ENCODE measurements at places on chromosomes 5 and 9.

DNA sequence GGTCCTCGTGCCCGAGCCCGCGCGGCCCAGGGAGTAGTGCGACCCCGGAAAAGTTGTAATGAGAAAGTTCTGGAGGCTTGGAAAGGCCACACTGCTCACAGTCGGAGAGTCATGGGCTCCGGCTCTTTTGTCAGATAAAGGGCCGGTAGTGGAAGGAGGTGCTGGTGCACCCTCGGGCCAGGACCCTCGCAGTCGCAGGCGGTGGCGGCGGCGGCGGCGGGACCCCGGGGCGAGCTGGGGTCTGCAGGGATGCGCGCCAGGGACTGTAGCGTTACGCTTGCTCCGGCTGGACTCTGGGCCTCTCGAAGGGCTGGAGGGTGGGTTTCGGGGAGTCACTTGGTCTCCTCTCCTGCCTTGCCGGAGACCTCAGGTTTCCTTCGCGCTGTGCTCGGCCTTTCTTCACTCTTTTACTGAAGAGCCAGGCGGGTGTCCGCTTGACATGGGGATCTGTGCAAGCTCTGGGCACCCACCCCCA, 1.5 kb downstream of the RORB start:
- peak overlapping the region; percentile 62 for H3K4me3 ChIP-seq
- no peak for DNase-seq
- no peaks in the 10 kb centered on the region for H3K36me3 ChIP-seq
- H3K27ac ChIP-seq: no peak overlapping the region

- no peak overlapping the region for H3K4me3 ChIP-seq
- H3K4me1 ChIP-seq: no peaks in the 10 kb centered on the region
- H3K36me3 ChIP-seq: no peaks in the 10 kb centered on the region
- H3K27me3 ChIP-seq: no peaks in the 10 kb centered on the region
Measured at GRCh38 chr5:110512266-110512665, 214.2 kb downstream of the TMEM232 start.

DNA sequence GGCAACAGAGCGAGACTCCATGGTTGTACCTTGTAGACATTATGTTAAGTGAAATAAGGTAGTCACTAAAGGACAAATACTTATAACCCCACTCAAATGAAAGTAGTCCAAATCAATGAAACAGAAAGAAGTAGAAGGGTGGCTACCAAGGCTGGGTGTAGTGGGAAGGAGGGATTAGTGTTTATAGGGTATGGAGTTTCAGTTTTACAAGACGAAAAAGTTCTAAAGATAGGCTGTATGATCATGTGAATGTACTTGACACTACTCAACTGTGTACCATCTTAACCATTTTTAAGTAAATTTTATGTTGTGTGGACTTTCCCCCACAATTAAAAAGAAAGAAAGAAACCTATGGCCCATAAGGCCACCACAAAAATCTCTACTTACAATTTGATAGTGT, 32.2 kb downstream of the ALDH7A1 start:
- H3K4me3 ChIP-seq: no peak overlapping the region
- H3K27ac ChIP-seq: peak overlapping the region; percentile 49
- no peaks in the 10 kb centered on the region for H3K4me1 ChIP-seq
- DNase-seq: no peak
- no peaks in the 10 kb centered on the region for H3K27me3 ChIP-seq

DNA sequence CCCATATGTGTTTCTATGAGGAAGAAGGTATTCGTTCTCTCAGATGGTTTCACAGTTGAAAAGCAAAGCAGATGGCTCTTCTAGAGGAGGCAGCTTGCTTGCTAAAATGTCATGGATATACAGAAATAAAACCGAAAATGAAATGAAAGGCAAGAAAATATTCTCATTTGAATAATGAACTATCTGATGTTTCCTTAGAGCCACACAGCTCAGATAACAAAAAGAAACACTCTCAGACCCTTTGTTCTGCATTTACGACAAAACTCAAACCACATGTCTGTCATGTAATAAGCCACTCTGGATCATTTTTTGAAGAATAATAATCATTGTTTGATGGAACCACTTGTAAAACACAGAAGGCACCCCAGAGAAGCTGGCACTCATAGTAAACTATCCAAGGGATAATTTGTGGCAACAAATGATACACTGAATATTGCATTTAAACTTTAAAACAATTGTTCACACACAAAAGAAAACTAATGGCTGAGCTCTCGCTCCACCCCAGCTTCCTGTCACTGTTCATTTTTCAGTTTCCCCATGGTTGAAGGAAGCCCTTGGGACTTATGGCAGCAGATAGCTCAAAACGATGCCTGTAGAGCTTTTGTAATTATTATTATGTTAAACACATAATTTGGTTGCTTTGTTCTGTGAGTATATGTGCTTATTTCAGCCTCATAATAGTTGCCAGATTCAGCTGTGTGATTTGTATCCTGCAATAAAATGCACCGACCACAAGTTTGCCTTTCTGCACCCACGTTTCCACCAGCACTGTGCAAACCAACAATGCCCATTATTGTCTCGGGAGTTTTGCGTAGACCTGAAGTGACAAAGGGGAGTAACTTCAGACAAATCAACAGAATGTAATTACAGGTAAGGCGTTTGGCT, 256.0 kb downstream of the TMEM167A start:
- peaks cover 12% of the 10 kb centered on the region for H3K4me1 ChIP-seq
- H3K36me3 ChIP-seq: no peaks in the 10 kb centered on the region
- peak overlapping the region; percentile 53 for H3K27ac ChIP-seq
- H3K27me3 ChIP-seq: no peaks in the 10 kb centered on the region
- DNase-seq: no peak

- peak; percentile 55 for DNase-seq
- peak overlapping the region; percentile 65 for H3K4me3 ChIP-seq
- H3K36me3 ChIP-seq: peaks cover 24% of the 10 kb centered on the region
Measured at GRCh38 chr5:141557681-141558136, 61.1 kb downstream of the DIAPH1 start.

DNA sequence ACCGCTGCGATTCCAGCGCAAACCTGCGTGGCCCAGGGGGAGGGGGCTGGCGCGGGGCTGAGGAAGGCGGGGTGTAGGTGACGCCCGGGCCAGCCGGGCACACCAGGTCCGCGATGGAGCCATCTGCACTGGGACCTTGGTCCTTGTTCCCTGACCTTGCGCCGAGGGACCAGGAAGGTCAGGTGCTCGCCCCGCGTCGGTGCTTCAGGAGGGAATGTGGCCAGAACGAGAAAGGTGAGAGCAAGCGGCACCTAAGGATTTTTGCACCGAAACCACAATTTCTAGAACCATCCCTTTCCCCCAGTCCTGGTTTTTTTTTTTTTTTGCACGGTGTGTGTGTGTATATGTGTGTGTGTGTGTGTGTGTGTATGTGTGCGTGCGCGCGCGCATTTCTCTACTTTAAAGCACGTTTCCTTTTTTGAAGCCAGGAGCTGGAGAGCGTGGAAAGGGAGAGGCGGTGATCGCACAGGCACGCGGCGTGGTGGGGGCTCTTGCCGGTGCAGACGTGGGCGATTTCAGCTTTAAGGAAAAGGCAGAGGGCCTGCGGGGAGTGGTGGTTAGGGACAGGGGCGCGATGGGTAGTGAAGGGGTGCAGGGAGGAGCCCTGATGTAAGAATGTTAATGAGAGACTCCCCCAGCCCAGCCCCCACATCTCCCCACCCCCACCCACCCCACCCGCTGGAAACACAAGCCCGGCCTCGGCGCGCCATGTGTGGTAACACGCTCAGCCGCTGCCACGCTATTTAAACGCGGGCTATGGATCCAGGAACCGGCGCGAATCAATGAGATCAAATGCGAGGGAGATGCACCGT, at the start of gene NPR3:
TSS of gene NPR3 (plus strand) at position 772 of the 812 bp plus-strand sequence. CDS start 456 bp downstream, outside the sequence.
- DNase-seq: peak; percentile 27
- H3K4me1 ChIP-seq: peaks cover 22% of the 10 kb centered on the region
- peaks cover 84% of the 10 kb centered on the region for H3K27me3 ChIP-seq
- no peaks in the 10 kb centered on the region for H3K36me3 ChIP-seq
- H3K4me3 ChIP-seq: peak within 1 kb of the TSS; percentile 67

- peaks cover 38% of the 10 kb centered on the region for H3K27me3 ChIP-seq
- DNase-seq: peak; percentile 64
Measured at GRCh38 chr9:89604729-89605464, at the start of gene GADD45G. GADD45G (plus strand) TSS chr9:89605012; CDS start chr9:89605122, 110 bp downstream.

DNA sequence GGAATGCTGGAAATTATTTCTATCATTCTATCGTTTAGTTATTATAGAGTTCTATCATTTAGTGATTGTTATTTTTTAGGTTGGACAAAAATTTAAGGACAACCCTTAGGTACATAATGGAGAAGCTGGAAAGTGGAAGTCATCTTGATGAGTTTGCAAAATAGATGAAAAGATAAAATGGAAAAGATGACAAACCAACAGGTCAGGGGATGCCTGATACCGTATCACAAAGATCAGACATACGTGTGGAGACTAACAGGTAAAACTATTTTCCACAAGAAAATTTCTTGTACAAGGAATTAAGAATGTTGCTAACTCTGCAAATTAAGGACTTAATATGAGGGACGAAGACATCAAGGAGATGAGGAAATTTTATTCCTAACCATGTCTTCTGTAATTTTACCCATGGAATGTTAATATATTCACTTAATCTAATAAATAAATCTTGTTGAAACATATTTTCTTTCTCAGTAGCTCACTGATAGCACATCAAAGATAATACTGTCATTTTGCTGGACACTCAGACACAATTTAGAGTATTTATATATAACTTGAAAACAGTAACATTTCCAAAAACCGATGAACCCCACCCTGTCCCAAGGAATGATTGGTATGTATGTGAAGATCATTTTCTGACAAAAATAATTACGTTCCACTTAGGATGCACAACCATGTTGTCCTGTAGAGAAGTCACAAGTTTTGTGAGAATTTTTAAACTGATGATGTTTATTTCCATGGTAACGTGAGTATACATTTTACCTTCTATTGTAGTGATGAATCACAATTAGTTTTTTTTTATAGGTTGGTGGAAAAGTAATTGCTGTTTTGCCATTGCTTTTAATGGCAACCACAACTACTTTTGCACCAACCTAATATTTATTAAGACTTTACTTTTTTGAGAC, 2.6 kb downstream of the LURAP1L start:
- peak overlapping the region; percentile 13 for H3K27ac ChIP-seq
- DNase-seq: no peak
- peaks cover 8% of the 10 kb centered on the region for H3K4me1 ChIP-seq
- H3K27me3 ChIP-seq: no peaks in the 10 kb centered on the region

DNA sequence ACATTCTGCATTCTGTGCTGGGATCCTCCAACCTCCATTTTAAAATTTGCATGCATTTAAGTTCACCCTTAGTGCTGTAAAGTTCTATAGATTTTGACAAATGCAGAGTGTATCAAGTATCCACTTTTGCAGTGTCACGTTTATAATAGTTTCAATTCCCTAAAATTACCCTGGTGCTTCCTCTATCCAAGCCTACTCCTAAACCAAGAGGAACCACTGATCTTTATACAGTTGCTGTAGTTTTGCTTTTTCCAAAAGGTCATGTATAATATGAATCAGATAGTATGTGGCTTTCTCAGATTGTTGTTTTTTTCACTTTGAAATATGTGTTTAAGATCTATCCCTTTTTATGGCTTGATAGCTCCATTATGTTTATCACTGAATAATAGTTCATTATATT, 468.4 kb upstream of the CDH6 start:
- no peaks in the 10 kb centered on the region for H3K27me3 ChIP-seq
- no peak overlapping the region for H3K4me3 ChIP-seq
- DNase-seq: no peak
- no peaks in the 10 kb centered on the region for H3K36me3 ChIP-seq

GRCh38 chr9:71910650-71911060, 338 bp downstream of the ABHD17B start:
- peak overlapping the region; percentile 98 for H3K4me3 ChIP-seq
- no peaks in the 10 kb centered on the region for H3K36me3 ChIP-seq
- H3K27ac ChIP-seq: peak overlapping the region; percentile 100
- DNase-seq: no peak

GRCh38 chr5:8606231-8606630, 737.3 kb downstream of the MTRR start:
- H3K4me1 ChIP-seq: peaks cover 10% of the 10 kb centered on the region
- H3K36me3 ChIP-seq: no peaks in the 10 kb centered on the region
- no peak overlapping the region for H3K27ac ChIP-seq
- H3K27me3 ChIP-seq: no peaks in the 10 kb centered on the region

DNA sequence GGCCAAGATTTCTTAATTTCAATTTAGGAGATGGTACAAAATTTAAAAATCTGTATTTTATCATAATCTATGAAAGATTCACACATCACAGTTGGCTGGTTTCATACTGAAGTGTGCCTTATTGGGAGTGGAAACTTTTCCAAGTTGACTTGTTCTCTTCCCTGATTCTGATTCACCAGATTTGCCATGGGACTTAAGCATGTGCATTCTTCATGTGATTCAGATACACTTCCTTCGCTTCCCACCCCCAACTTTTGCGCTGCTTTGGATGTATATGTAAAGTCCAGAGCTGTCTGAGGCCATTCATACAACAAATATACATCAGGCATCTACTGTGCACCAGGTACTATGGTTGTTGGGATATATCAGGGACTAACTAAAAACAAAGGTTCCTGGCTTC, 34.4 kb downstream of the CPEB4 start:
- DNase-seq: no peak
- H3K36me3 ChIP-seq: no peaks in the 10 kb centered on the region
- H3K4me1 ChIP-seq: peaks cover 23% of the 10 kb centered on the region
- no peak overlapping the region for H3K27ac ChIP-seq
- H3K27me3 ChIP-seq: no peaks in the 10 kb centered on the region

- H3K4me3 ChIP-seq: no peak overlapping the region
- no peak for DNase-seq
- peaks cover 31% of the 10 kb centered on the region for H3K4me1 ChIP-seq
- peaks cover 23% of the 10 kb centered on the region for H3K27me3 ChIP-seq
- H3K36me3 ChIP-seq: no peaks in the 10 kb centered on the region
- no peak overlapping the region for H3K27ac ChIP-seq
Measured at GRCh38 chr5:154194345-154195329, 4.1 kb downstream of the GALNT10 start.

DNA sequence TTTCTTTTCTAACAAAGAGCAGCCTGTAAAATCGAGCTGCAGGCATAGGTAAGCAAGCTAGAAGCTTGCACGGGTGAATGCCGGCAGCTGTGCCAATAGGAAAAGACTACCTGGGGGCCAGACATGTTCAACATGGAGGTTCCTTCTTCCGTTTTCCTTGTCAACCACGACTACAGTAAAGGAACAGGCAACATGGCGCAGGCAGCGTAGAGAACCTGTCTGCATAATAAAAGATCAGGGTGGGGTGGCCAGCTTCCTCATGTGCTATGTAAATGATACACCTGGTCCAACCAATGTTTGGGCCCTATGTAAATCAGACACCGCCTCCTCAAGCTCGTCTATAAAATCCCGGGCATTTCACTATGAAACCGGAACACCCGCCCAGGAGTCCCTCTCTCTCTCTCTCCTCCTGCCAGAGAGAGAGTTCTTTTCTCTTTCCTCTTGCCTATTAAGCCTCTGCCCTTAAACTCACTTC, 103.8 kb upstream of the LIFR start:
- no peak for DNase-seq
- H3K4me3 ChIP-seq: peak overlapping the region; percentile 27
- peak overlapping the region; percentile 89 for H3K27ac ChIP-seq
- no peaks in the 10 kb centered on the region for H3K36me3 ChIP-seq
- peaks cover 19% of the 10 kb centered on the region for H3K4me1 ChIP-seq

DNA sequence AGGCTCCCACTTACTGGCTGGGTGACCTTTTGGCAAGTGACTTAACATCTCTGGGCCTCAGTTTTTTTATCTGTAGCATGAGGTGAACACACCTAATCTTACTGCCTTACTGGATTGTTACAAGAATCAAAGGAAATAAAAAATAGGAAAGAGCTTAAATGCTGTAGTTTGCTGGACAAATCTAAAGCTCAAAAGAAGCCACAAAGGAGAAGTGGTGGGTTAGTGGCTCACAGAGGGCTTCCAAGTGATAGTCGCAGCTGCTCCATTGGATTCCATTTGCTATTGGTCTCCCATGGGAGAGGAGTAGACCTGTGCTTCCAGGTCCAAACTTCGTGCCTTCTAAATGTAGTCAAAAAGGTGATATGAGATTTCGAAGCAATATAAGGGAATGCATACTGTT, 123.6 kb downstream of the SEMA6A start:
- DNase-seq: no peak
- H3K27me3 ChIP-seq: no peaks in the 10 kb centered on the region
- peaks cover 47% of the 10 kb centered on the region for H3K4me1 ChIP-seq
- H3K4me3 ChIP-seq: no peak overlapping the region

Data from progenitor cell of endocrine pancreas (in vitro differentiated cells).